Ureter (tissue), 1 donor: ENCODE measurements at places on chromosomes 7 and 10. TPM values are rescaled to one million over a fixed set of nuclear protein-coding genes. Genes with fewer than 3 reads are reported as not detected.
A peak's percentile ranks its signal among the peaks of the same experiment; 100 is the strongest.

GRCh38 chr7:5349437-5350173, 66.9 kb downstream of the SLC29A4 start:
- DNase-seq: no peak

DNA sequence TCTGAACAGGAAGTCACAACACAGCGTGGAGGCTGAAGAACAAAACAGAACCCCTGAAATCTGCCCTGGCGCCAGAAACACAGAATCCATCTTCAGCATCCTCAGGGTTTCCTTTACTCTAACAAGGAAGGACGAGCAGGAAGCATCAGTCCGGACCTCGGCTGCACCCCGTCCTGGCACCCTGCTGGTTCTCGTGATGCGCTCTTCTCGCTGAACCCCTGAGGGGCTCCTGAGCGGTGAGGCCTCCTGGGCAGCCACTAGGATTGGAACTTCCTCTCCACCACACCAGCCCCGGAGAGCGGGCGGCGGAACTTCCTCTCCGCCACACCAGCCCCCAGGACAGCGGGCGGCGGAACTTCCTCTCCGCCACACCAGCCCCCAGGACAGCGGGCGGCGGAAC, 461.9 kb downstream of the PTPRN2 start:
- DNase-seq: no peak

- DNase-seq: no peak
Measured at GRCh38 chr7:41033500-41033899, 669.4 kb downstream of the INHBA start.

Gene TACC2
- total RNA-seq: 98.1 TPM

GRCh38 chr10:50384898-50385297, 133.6 kb upstream of the ASAH2 start:
- DNase-seq: no peak

Gene AKR1C2
- total RNA-seq: 343 TPM

DNA sequence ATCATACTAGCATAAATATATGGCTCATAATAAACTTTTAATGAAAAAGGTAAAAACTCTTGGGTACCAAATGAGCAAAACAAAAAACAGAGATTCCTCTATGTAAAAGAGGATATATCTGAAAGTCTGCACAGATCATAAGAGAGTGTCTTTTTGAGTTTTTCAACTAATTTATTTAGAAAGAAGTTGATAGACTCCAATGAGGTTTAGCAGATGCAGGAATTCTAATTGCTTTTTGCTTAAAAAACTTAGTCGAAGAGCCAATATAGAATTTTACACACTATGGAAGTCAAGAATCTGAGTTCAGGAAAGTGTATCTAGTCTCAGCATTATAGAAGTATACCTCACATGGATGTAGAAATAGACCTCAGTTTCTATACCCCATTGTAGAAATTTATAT, 3.4 kb upstream of the MLLT10 start:
- no peak for DNase-seq

Gene FOXP2
- 13.5 TPM for total RNA-seq

- peak; percentile 68 for DNase-seq
Measured at GRCh38 chr10:122310311-122311050, 39.4 kb downstream of the BTBD16 start.
